ENCODE measurements at places on chromosomes 11 and 22.

GRCh38 chr11:57502870-57503269, 12.6 kb downstream of the SLC43A1 start:
- DNase-seq = no peak

DNA sequence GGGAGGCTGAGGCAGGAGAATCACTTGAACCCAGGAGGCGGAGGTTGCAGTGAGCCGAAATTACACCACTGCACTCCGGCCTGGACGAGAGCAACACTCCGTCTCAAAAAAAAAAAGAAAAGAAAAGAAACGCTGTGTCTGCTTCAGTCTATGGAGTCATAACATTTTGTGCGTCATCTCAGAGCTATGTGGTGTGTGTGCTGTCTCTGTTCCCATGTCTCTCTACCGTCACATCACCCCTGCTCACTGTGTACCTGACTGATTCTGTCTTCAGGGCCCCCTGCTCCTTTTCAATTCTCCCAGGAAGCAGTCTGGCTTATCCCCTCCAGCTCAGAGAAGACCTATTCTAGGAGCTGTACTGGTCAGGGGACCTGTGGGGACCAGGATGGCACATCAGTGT, 7.0 kb downstream of the BACE1-AS start:
- no peak for DNase-seq

- no peak for DNase-seq
These were observed 478.5 kb upstream of the CCDC90B start for GRCh38 chr11:83764643-83765042.

DNA sequence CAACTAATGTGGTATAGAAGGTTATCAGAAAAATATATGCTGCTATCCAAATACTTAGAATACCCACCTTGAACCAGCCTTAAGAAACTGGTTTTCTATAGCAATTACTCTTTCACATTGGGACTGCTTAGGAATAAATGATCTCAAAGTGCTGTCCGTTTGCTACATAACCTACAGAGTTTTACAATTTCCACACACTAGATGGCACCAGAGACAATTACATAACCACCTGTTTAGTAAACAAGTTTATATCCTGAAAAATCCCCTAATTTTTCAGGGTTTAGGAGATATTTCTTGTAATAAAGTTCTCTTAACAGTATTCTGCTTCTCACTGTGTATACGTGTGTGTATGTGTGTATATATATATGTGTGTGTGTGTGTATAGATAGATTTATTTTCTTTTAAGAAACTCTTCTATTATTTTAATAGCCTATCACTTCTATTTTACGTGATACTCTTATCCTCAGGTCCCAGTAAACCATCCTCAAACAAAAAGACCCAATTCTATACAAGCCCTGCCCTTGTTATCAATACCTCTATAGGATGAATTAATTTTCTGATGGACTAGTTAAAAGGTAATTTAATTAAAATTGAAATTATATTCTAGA, 6.7 kb upstream of the OR5I1 start:
- DNase-seq = no peak

GRCh38 chr22:50218996-50219727, 18.4 kb downstream of the SELENOO start:
- no peak for DNase-seq

DNA sequence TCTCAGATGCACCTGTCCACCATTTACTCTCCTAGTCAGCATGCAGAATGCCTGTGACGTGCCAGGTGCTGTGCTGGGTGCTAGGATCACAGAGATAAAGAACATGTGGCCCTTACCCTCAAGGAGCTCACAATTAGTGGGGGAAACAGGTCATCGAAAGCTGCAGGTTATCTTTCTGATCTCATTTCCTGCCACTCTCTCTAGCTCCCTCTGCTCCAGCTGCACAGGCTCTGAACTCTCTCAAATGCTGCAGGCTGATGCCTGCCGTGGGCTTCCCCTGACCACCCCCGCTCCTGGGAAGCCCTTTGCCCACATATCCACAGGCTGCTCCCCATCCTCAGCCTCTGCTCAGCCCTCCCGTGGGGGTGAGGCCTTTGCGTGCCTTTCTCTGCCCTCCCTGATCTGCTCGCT, 29.6 kb downstream of the SHANK3 start:
- DNase-seq = no peak

DNA sequence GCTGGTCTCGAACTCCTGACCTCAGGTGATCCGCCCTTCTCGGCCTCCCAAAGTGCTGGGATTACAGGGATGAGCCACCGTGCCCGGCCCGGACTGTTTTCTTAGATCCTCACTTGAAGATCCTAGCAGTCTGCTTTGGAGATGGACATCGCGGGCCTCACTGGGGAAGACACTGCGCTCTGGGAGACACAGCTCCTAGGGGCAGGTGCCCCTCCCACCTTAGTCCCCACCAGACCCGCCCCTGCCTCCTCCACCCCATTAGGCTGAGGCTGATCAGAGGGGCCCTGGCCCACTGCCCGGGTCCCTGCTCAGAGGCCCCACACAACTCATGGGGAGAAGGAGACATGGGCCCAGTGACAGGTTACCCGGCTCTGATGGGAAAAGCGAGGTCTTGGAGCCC, 11.3 kb upstream of the LTO1 start:
- no peak for DNase-seq

- no peak for DNase-seq
These were observed 3.4 kb downstream of the PTPRJ start for GRCh38 chr11:47983464-47984397.

- DNase-seq = no peak
These were observed 45.5 kb downstream of the BID start for GRCh38 chr22:17728786-17729185.

- no peak for DNase-seq
These were observed 25.3 kb upstream of the SESN3 start for GRCh38 chr11:95256321-95256779.

- no peak for DNase-seq
These were observed 77.7 kb downstream of the LINC01488 start for GRCh38 chr11:69559181-69559580.

DNA sequence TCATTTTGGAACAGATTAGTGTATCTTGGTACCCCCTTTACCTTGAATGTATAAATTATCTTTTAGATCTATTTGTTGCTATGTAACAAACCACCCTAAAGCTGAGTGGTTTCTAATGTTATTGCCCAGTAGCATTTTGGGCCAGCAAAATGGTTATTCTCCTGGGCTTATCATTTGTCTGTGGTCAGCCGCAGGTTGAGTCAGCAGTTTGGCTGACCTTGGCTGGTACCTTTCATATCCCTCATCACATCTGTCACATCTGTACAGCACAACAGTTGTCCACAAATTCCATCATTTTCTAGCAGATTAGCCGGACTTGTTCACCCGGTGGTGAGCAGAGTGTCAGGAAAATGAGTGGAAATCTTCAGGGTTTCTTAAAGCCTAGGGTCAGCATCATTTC, 588.5 kb upstream of the ARHGAP42 start:
- no peak for DNase-seq

- no peak for DNase-seq
These were observed 24.5 kb upstream of the CACNG2 start for GRCh38 chr22:36727927-36728488.

GRCh38 chr11:111532365-111532709, 8.2 kb upstream of the LAYN start:
- DNase-seq = no peak

- DNase-seq = no peak
These were observed 4.3 kb downstream of the LRFN4 start for GRCh38 chr11:66861038-66861773.

DNA sequence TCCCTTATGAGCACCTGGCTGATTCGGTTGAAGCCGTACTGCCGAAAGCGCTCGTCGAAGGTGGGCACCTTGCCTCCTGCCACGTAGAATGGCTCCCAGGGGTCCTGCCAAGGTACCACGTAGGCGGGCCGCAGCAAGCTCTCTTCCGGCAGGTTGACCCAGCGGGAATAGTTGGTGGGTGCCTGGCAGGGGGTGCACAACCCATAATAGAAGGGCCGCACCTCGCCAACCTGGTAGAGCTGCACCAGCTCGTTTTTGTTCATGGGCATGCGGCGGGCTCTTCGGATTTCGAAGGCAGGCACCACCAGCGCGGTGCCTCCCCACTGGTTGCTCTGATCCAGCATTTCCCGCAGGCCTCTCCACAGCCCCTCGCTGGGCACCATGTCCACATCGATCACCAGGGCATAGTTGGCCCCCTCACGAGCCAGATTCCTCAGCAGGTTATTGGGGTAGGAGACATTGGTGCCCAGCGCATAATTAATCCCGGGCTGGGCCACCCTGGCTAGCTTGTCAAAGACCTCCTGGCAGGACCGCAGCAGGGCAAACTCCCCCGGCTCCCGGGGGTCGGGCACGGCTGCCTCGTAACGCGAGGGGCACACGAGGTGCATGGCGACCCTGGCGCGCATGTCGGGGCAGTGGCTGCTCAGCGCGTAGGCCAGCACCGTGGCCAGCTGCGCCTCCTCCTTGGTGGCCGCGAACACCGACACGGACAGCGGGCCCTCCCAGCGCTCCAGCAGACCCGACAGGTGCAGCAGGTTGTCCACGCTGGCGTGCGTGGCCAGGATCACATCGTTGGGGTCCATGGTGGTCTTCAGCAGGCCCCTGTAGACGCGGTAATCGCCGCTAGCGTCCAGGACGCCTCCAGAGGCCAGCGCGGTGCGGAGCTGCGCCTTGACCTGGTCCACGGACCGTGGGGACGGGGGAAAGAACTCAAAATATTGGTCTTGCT, 679 bp downstream of the B4GAT1 start:
- DNase-seq = no peak

GRCh38 chr11:103920449-103920848, 116.0 kb upstream of the DDI1 start:
- no peak for DNase-seq

DNA sequence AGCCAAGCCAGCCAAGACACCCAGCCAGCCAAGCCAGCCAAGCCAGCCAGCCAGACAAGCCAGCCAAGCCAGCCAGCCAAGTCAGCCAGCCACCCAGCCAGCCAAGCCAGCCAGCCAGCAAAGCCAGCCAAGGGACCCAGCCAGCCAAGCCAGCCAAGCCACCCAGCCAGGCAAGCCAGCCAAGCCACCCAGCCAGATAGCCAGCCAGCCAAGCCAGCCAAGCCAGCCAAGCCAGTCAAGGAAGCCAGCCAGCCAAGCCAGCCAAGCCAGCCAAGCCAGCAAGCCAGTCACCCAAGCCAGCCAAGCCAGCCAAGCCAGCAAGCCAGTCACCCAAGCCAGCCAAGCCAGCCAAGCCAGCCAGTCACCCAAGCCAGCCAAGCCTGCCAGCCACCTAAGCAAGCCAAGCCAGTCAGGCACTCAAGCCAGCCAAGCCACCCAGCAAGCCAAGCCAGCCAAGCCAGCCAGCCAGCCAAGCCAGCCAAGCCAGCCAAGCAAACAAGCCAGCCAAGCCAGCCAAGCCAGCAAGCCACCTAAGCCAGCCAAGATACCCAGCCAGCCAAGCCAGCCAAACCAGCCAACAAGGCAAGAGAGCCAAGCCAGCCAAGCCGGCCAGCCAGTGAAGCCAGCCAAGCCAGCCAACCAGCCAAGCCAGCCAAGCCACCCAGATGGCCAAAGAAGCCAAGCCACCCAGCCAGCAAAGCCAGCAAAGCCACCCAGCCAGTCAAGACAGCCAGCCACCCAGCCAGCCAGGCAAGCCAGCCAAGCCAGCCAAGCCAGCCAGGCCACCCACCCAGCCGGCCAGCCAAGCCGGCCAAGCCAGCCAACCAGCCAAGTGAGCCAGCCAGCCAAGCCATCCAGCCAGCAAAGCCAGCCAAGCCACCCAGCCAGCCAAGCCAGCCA, 33.3 kb downstream of the CCT8L2 start:
- DNase-seq = no peak

- peak; percentile 14 for DNase-seq
These were observed at the start of gene MYRF for GRCh38 chr11:61752117-61752924. Gene MYRF (plus strand): TSS chr11:61752636. CDS start chr11:61752745, 109 bp downstream.

DNA sequence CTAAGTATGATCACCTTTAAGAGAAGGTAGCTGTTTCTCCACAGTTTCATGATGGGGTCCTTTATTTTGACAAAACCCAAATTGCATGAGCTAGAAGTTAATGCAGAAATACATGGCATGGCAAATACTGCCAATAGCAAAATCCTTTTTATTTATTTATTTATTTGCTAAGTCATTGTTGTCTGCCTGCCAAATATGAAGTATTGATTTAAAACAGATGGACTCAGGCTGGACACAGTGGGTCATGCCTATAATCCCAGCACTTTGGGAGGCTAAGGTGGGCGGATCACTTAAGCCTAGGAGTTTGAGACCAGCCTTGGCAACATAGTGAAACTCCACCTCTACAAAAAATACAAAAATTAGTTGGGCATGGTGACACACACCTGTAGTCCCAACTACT, 52.4 kb downstream of the LARGE2 start:
- DNase-seq = no peak

GRCh38 chr11:95135155-95135554, 45.5 kb downstream of the ENDOD1 start:
- DNase-seq = no peak
